CD4-positive, alpha-beta memory T cell (primary cell): ENCODE measurements at places on chromosomes 13 and 19.

- no peak for DNase-seq
These were observed 36.4 kb downstream of the CRYL1 start for GRCh38 chr13:20489185-20489820.

DNA sequence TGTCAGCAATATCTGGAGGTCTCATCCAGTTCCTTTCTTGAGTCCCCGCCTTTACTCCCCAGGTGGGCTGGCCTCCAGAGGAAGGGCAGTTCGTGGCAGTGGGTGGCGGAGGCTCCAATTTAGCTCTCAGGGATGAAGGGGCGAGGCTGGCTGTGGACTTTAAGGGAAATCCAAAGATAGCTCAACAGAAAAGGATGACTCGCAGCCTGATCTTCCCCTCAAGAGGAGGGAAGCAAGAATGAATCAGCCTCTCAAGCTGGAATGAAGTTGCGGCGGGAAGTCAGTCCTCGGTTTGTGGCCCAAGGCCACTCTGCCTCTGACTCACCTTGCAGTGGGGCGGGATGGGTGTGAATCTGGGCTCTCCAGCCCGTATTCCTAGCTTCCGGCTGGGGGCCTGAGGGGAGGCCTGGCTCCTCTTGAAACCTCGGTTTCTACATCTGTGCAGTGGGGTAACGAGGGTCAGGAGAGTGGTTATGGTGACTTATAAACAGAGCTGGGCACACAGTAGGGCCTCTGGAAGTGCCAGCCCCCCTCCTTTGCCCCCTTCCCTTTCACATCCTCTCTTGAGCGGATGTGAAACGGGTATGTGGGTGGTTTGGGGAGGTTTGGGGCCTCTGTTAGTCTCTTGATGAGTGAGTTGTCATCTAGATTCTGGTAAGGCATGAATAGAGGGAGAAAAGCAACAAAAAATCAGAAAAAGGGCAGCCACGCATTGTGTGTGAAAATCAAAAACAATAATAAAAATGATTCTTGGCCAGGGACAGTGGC, 10.5 kb upstream of the SMG9 start:
- peak; percentile 59 for DNase-seq

DNA sequence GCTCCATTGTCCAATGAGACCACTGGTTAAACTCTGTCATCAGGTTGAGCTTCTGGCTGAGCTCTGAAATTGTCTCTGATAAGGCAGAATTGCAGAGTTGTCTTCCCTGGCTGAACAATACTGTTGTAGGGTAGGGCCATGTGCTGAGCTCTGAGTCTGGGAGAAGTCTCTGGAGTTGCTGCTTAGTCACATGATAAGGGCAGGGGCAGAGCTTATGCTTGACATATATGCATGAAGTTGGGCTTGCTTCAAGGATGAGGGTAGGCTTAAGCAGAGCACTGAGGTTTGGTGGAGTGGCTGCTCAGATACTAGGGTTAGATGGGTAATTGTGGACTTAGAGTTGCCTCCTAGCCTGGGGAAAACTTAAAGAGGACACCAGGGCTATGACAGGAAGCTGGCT, 946.3 kb upstream of the MIR17HG start:
- no peak for DNase-seq

GRCh38 chr19:47331931-47332547, at the start of gene C5AR2:
Gene C5AR2 (plus strand): TSS chr19:47332175. CDS start chr19:47340800, 8,625 bp downstream.
- no peak for DNase-seq

DNA sequence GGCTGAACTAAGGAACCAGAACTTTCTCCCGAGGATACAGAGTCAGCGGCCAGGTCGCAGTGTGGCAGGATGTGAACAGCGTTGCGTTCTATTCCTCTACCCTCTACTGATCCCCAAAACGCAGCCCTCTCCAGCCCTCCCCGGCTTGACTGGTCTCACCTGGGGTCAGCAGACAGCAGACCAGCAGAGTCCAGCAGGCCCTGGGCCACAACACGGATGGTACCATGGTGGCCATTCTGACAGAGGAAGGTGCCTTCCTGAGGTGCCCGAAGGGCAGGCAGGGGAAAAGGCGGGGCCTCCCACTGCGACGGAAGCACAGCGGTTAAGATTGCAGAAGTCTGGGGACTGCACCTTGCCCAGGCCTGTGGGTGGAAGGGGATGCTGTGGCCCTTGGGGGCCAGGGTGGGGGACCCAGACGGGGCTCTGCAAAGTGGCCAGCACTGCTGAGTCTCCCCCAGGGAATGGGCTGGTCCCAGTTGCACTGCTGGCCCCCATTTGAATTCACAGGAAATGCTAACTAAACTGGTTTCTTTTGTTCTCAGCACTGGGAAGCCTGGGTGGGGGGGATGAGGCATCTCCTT, at the start of gene ICAM3:
ICAM3 (minus strand) TSS at position 245 of the 581 bp plus-strand sequence; CDS start at position 235, 10 bp downstream.
- DNase-seq, result peak; percentile 65

DNA sequence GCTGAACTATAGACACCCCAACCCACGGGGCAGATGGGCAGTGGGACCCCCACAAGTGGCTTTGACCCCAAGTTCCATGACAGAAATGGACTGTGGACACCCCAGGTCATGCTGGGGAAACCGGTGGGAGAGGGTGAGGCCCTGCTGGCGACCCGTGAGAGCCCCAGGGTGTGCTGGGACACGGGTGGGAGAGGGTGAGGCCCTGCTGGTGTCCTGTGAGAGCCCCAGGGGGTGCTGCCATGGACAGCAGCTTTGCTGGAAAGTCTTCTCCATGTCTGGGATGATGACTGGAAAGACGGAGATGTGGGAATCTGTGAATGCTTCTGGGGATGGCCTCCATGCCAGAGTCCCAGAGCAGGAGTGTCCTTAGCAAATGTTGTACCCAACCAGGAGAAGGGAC, 148.4 kb downstream of the URI1 start:
- no peak for DNase-seq

- no peak for DNase-seq
These were observed 80.3 kb downstream of the UFM1 start for GRCh38 chr13:38429916-38430315.

GRCh38 chr19:11560404-11561051, 1.5 kb upstream of the ELOF1 start:
- DNase-seq, result peak; percentile 69

- no peak for DNase-seq
These were observed 28.9 kb upstream of the CYSLTR2 start for GRCh38 chr13:48624858-48625257.

- DNase-seq, result no peak
These were observed 1.8 kb downstream of the PCDH20 start for GRCh38 chr13:61413572-61414535.

- DNase-seq, result no peak
These were observed 52.6 kb downstream of the CDADC1 start for GRCh38 chr13:49300276-49300675.

GRCh38 chr19:50330365-50331078, 1.3 kb upstream of the KCNC3 start:
- DNase-seq, result peak; percentile 79

- peak; percentile 64 for DNase-seq
These were observed 15.1 kb downstream of the NDUFB7 start for GRCh38 chr19:14556662-14557188.

GRCh38 chr13:65488606-65489005, 1741.5 kb downstream of the PCDH9 start:
- DNase-seq, result no peak

DNA sequence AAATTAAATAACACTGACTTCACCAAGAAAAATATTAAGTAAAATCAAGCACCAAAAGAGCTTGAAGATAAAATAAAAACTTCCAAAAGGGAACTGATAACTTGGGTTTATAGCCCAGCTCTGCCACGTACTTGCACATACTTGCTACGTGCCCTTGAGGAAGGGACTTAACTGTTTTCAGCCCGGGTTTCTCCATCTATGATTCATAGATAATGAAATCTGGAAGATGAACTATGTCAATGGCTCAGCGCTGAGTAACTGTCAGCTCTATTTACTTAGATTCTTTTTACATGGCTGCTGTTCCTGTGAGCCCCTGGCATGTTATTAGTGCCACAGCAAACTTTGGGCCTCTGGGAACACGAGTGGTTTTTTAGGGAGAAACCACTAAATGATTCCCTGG, 9.6 kb upstream of the ZC3H13 start:
- no peak for DNase-seq

- no peak for DNase-seq
These were observed 78.7 kb upstream of the TNFSF11 start for GRCh38 chr13:42495255-42495654.
